Activated gamma-delta T cell treated with Interleukin-2 at 50 U/mL for 16 hours (primary cell): ENCODE measurements at places on chromosomes 1 and 21.

DNA sequence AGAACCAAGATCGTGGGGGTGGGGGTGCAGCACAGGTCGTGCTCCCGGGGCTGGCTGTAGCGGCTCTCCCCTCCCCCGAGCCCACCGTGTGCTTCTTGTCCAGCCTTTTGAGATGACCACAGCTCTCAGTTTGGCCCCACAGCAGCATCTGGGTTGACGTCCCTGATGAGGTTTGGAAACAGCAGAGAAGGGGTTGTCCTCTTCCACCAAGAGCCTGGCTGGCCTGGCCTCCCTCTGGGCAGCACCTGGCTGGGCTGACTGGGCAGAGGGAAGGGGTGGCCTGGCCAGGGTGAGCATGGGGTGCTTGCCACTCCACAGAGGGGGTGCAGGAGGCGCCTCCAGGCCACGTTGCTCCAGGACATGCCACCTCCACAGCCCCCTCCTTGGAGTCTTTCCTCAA is 61.5 kb downstream of the SKI start:
- DNase-seq: no peak

DNA sequence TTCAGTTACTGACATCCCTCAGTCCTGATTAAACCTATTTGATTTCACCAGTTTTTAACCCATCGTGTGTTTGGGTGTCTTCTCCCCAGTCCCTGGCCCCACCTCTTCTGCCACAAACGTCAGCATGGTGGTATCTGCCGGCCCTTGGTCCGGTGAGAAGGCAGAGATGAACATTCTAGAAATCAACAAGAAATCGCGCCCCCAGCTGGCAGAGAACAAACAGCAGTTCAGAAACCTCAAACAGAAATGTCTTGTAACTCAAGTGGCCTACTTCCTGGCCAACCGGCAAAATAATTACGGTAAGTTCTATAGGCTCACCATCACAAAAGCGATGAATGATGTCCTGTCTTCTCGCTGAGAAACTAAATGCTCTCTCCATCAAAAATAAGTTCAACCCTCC is 28.7 kb downstream of the NBPF3 start:
- DNase-seq: no peak

GRCh38 chr1:162626761-162627160 is 5.5 kb upstream of the DDR2 start:
- no peak for DNase-seq

DNA sequence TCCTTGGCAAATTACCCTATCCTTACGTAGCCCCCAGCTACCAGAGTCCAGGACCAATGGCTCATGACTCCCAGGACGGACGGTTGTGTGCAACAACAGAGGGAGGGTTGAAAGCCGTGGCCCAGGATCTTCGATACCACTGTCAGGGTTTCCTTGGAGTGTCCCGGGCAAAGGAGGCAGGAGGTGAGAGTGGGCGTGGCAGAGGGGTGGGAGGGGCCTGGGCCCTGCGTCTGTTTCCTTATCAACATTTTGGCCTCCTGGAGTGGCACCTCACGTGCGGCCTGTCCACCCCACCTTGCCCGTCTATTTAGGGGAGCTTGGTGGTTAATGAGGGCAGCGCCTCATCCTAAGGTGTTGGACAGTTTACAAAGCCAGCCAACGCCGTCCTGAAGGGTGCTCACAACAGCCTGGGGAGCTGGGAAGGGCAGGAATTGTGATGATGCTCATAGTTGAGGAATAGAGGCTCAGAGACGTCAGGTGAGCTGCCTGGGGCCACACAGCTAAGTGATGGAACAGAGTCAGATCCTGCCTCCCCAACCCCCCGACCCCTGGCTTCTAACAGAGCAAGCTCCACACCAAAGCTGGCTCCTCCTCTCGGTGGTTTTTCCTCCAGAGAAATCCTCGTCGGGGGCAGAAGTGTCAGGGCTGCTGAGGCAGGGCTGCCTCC is 17.4 kb upstream of the ARHGEF10L start:
- DNase-seq: no peak

GRCh38 chr1:196152086-196152485 is 456.2 kb downstream of the KCNT2 start:
- no peak for DNase-seq
